Lung microvascular endothelial cell (primary cell): ENCODE measurements at places on chromosomes 16 and 17. TPM values are rescaled to one million over a fixed set of nuclear protein-coding genes. Genes with fewer than 3 reads are reported as not detected.
A peak's percentile ranks its signal among the peaks of the same experiment; 100 is the strongest.

Gene KRT9
- total RNA-seq: not detected in 2 replicates

Gene MLYCD
- total RNA-seq: 1.7 and 3.6 TPM in 2 replicates

Gene CCL1
- total RNA-seq: not detected in 2 replicates

GRCh38 chr16:28011971-28012445 lies 51.5 kb downstream of the GSG1L start:
- DNase-seq: no peak

- DNase-seq: no peak
Observed at GRCh38 chr17:41813699-41814124, 908 bp downstream of the FKBP10 start.

DNA sequence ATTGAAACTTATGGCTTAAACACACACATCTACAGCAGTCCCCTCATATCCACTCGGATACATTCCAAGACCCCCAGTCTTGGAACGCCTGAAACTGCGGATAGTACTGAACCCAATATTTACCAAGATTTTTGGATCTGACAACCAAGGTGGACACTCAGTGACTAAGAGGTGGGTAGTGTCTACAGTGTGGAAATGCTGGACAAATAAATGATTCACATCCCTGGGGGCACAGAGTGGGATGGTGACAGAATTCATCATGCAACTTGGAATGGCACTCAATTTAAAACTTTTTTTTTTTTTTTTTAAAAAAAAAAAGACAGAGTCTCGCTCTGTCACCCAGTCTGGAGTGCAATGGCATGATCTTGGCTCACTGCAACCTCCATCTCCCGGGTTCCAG lies 54.2 kb upstream of the TRAP1 start:
- no peak for DNase-seq

- DNase-seq: no peak
Observed at GRCh38 chr16:31250782-31251384, 8.9 kb upstream of the ITGAM start.

DNA sequence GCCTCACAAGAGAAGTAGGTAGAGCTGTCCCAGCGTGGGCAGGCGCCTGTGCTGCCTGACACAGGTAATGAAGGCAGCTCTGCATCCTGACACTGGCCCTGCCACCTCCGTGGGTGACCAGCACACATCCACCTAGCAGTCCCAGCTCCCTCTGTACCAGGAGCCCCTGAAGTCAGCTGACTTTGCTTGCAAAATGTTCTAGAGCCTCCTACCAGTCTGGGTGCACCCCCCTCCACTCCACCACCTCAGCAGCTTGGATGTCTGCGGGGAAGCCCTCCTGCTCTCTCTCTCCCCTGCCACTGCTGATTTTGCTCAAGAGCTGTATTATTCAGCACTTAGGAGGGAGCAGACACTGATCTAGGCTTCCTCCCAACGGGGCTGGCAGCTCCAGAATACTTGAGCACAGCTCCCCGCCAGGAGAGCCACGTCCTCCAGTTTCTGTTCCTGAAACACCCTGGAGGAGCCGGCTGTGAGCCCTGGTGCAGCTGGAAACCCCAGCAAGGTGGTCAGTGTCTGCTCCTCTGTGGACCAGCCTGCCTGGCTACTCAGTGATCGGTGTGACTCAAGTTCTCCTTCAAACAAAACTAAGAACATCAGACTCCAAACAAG lies 1.0 kb downstream of the RNF166 start:
- DNase-seq: no peak

DNA sequence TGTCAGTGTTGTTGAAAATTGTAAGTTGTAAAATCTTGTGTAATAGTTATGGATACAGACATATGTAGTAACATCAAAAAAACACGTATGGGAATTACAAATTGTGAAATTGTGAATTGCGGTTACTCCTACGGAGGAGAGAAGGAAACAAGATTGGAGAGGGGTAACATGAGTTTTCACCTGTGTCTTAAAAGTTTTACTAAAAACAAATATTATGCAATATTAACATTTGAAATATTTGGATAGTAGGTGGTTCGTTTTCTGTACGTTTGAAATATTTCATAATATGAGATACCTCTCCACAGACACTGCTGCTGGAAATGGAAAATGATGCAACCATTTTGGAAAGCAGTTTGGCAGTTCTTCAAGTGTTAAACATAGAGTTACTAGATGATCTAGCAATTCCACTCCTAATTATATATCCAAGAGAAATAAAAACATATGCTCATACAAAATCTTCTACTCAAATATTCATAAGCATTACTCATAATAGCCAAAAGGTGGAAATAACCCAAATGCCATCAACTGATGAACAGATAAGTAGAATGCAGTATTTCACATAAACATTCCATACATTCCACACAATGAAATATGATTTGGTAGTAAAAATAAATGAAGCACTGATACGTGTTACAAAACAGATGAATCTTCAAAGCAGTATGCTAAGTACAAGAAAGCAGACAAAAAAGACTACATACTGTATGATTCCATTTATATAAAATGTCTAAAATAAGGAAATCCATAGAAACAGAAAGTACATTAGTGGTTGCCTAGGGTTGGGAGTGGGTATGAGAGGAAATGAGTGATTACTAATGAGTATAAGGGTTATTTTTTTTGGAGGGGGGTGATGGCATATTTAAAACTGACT lies 40.7 kb upstream of the ABCA10 start:
- peak; percentile 57 for DNase-seq

DNA sequence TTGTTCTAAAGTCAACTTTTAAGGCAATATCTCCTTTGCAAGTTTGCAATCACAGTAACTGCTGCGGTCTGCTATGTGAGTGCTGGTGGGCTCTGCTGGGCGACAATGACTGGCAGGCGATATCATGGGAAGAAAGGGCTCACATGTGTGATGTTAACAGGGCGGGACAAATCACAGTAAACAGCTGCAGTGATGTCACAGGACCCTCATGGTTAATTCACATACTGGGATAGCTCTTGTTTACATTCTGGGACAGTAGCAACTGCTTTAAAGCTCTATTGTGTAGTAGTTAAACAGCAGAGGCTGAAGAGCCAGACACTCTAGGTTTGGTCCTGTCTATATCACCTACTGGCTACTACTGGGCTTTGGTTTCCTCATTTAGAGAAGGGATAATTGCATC lies 257.2 kb upstream of the ASIC2 start:
- no peak for DNase-seq

GRCh38 chr16:57061084-57061905 lies 31.1 kb upstream of the CPNE2 start:
- DNase-seq: peak; percentile 40

DNA sequence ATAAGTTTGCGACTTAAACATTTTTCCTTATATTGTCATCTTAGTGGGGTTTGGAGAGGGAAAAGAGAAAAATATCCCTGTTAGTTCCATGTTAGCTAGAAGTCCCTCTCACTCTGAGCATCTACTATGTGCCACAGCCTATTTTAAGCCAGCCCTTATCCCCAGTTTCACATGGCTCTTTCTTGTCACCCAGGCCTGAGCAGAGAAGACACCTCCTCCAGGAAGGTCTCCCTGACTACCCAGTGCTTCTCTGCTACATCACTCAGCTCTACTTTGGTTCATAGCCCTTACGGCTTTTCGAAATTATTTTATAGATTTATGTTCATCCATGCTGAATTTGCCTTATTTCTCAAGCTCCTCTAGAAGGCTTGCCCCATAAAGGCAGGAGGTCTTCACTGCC lies 7.2 kb upstream of the MAP2K3 start:
- no peak for DNase-seq

DNA sequence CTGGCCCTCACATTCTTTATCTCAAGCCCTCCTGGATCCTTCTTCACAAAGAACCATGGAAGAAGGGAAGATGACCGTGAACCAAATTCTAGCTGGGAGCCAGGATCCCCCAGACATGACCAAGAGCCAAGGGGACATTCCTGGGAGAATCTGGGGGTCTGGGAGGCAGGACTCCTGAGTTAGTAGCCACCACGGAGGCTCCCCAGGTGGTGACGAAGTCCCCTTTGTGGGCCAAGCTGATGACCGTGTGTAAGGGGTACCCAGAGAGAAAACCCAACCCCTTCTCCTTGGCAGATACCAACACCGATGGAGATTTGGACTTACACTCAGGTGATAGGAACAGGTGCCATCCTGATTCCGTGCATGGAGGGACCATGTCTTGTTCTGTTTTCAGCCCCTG lies 6.8 kb upstream of the GFAP start:
- DNase-seq: no peak

DNA sequence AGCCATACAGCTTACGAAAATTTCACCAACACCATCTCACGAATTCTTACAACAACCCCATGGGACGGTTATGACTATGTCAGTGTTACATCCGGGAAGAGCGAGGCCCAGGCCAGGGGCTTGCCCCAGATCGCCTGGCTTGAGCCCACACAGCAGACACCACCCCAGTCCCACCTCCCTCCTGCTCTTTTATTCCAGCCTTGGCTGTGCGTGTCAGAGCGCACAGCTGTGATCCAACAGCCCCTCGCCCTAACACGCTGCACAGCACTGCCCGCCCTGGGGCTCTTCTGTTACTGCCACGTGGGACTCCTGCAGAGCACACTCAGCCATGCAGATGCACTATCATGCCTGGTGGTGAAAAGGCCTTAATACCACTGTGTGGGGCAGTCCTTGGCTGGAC lies 127.9 kb downstream of the ENGASE start:
- DNase-seq: no peak

DNA sequence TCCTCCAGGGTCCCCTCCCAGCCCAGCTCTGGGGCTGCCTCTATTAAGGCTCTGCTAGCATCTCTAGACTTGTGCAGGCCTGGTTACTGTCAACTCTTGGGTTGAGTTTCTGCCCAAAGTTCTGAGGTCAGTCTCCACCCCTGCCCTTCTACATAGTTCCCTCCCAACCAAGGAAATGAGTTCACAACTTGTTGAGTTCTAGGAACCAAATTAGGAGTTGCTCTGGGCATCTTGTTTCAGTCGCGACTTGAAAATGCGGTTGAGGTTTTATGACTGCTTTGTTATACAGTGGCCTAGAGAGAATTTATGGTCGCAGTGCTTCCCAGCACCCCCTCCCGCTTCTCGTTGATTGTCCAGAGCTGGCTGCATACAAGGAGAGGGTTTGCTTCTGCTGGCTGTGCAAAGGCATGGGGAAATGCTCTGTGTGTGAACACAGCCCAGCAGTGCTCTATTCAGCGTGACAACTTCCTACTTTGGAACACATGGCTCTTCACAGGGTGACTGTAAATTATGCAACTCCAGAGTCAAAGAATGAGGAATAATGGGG lies 20.2 kb downstream of the GNAO1 start:
- DNase-seq: no peak
